CD4-positive, alpha-beta T cell treated with Interleukin-17A for 4 hours (primary cell): ENCODE measurements at places on chromosomes 7 and 10.

DNA sequence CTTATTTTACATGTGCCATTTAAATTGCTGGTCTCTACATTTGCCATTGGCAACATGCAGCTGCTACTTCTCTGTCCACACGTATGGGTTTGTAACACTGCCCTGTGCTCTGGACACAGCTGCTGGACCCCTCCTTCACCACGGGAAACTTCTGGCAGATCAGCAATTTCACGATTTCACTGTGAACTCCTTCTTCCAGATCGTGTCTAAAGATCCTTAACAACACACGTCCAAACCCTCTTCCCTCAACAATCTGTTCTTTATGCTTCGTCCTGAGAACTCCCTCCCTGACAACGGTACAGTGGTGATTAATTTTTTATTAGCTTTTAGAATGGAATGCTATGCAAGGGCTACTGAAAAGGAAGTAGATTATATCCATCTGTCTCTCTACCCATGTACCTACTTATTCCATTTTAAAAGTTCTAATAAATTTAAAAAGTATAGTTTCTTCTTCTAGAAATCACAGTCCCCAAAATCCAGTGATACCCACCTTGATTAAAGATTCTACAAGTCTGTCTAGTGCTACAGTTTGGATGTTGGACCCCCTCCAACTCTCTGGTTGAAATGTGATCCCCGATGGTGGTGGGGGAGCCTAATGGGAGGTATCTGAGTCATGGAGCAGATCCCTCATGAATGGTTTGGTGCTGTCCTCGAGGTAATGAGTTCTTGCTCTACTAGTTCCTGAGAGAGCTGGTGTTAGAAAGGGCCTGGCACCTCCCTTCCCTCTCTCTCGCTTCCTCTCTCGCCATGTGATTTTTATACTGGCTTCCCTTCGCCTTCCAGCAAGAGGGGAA lies 81.0 kb downstream of the KIAA1549 start:
- DNase-seq = no peak

- no peak for DNase-seq
These were observed 52.8 kb upstream of the PTER start for GRCh38 chr10:16384021-16384420.

DNA sequence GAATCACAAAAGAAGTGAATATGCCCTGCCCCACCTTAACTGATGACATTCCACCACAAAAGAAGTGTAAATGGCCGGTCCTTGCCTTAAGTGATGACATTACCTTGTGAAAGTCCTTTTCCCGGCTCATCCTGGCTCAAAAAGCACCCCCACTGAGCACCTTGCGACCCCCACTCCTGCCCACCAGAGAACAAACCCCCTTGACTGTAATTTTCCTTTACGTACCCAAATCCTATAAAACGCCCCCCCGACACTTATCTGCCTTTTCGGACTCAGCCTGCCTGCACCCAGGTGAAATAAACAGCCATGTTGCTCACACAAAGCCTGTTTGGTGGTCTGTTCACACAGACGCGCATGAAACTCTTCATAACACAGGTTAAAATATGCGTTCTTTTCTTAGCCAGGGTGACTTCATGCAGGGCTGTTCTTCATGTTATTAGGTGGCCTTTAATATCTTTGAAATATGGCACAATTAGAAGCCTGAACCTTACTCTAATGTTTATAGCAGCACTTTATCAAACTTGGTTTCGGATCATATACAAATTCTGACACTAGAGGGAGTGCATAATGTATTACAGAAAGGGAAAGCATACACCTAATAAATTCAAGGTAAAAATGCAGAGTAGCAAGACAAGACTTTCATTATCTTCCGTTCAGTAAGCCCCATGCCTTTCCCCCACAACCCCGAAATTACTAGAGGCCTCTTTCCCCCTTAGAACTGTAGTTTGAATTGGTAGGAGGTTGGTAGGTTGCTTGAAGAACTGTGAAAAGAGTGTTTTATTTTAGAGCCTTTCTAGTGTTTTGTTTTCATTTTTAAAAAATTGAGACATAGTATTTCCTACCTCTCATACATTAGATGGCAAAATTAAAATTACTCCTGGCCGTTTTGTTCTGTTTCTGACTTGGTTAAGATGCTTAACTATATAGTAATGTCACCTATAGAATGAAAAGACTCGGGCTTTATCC lies 117.9 kb downstream of the NPY start:
- DNase-seq = no peak

GRCh38 chr7:20785157-20786048 lies 1.3 kb downstream of the SP8 start:
- DNase-seq = no peak

DNA sequence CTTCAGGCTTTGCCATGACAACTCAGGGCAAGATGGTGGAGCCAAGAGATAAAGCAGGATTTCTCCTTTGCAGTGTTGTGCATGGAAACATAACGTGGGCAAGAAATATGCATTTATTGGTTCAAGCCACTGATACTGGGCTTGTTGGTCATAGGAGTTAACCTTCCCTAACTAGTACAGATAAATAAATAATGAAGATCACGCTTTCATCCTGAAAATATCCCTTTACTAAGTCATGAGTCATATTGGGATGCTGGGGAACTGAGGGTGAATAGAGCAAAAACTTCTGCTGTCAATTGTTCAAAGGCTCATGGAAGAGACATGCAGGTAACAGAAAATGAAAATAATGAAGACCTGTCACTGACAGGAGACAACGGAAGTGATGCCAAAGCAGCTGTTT lies 55.5 kb downstream of the TES start:
- no peak for DNase-seq

DNA sequence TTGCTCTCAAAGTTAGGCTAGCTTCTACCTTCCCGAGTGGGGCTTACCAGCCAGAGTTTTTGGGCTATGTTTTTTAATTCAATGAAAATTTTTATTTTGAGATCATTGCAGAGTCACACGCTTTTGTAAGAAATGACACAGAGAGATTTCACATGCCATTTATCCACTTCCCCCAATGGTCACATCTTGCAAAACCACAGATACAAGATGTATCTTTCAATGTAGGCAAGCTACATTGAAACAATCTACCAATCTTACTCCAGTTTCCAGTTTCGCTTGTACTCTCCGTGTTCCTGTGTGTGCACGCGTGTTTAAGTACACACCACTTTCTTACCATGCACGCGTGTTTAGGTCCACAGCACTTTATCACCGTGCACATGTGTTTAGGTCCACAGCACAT lies 89.4 kb upstream of the LEP start:
- DNase-seq = no peak

DNA sequence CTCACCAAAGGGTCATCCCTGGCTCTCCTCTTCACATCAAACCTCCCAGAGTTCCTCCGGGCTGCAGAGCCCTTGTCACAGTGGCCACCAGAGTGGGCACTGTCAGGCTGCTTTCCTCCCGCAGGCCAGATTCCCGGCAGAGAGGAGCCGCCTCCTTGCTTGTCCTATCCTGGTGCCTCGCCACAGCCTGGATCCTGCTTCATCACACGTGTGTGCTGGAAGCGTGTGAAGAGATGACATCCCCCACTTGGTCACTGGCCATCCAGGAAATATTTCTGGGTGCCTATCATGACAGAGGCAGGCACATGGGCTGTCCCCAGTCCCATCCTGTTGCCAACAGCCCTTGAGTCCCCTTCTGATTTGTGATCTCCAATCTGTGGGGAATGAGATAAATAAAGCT lies 15.0 kb downstream of the INSIG1 start:
- no peak for DNase-seq

- DNase-seq = no peak
These were observed 44.9 kb upstream of the MYL10 start for GRCh38 chr7:101673951-101674350.

DNA sequence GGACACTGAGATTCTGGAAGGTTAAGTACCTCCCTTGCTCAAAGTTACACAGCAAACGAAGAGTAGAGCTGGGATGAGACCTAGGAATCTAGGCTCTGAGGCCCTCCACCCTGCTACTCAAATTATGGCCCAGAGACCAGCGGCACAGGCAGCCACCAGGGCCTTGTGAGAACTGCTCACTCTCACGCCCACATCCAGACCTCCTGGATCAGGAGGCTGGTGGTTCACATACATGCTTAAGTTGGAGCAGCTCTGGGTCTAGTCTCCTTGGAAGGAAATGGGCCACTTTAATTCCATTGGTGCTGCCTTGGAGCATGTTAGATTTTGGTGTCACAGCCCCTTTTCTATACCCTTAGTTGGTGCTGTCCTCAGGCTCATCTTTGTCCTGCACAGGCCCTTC lies 41.9 kb downstream of the ADRA2A start:
- DNase-seq = no peak

DNA sequence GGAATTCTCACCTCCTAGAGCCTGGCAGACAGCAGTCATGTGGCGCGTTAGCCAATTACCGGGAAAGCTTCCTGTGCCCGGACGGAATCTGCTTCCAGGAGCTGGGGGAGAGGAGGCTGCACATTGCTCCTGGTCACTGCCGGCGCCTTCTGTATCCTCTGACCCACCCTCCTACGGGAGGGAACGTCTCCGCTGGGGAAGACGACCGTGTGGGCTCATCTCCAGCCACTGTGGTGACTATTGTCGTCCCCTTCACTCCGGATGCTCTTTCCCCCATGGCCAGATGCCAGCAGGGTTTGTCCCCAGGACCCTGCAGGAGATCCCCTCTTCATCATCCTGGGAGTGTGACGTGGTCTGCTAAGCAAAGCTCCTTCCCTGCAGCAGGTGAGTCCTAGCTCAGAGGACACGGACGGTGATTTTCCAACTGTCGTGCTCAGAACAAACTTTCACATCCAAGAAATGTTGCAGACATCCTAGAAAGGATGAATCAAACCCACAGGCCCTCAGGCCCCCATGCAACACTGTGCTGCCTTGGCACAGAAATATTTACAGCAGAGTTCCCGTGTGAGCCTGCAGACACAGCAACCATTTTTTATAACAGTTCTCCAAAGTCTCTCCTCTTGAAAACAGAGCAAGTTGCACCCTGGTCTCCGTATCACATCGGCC lies 29.6 kb upstream of the FAM20C start:
- DNase-seq = no peak

DNA sequence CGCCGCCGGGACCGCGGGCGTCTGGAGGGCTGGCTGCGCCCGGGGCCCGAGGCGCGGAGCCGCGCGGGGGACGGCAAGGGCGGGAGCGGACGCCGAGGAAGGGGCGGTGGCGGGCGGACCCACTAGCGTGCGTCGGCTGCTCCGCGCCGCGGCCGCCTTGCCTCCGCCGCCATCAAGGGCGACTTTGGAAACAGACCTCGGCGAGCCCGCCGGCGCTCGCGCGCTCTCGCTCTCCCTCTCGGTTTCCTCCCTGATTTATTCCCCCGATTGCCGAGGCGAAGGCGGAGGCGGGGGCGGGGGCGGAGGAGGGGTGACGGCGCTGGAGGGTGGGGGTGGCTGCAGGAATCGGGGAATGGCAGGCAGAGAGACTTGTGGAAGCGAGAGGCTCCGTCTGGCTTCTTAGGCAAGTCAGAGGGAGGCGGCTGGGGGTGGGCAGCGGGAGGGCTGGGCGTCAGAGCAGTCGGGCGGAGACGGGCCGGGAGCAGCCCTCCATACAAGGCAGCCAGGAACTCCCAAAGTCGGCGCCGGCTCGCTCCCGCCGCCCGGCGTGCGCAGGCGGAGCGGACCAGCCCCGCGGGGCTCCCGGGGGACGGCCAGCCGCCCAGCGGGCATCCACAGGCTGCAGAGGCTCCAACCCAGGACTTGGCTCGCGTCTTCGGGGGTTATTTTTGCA lies at the start of gene CACNA2D1:
Gene CACNA2D1 (minus strand): TSS at position 231 of the 673 bp plus-strand sequence.
- no peak for DNase-seq

- DNase-seq = no peak
These were observed 60.2 kb downstream of the CHST15 start for GRCh38 chr10:124032971-124033886.

DNA sequence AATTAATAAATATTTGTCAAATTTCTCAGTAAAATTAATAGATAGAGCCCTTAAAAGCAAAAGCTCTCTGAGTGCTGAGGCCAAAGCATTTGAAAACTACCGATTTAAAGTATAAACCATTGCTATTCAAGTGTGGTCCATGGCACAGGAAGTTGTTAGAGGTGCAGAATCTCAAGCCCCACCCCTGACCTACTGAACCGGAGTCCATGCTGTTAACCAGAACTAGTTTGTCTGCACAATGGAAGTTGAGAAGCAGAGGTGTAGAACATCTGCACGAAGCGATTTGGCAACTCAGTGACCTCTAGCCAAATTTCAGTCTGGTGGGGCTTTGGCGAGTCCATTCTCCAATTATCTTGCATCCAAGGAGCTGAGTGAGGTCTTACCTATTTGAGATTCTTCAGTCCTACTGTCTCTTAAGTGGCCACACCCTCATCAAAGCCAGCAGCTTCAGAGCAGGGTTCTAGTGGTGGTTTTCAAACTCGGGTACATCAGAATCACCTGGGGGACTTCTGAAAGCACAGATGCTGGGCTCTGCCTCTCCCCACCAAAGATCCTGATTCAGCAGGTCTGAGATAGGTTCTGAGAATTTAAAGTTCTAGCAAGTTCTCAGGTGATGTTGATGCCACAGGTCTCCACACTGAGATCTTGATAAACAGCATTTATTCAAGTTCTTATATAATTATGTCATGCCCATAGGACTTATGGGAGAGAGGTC lies 96.8 kb upstream of the SAMD8 start:
- peak; percentile 50 for DNase-seq

DNA sequence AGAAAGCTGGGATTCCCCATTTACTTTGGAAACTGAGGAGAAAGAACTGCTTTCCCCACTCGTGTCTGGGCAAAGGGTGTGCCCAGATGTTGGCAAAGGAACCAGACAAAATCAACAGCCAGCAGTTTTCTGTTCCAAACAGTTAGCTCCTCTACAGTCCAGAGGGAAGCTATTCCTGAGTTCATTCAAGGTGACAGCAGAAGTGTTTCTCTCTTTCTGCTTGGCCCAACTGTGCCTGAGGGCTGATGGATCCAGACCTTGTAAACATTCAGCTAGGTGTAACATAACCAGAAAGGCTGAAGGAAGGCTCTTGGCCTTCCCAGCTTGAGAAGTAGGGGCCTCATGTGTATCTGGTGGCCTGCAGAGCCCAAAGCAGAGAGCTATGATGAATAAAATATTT lies 7.0 kb upstream of the ALDH18A1 start:
- DNase-seq = no peak

DNA sequence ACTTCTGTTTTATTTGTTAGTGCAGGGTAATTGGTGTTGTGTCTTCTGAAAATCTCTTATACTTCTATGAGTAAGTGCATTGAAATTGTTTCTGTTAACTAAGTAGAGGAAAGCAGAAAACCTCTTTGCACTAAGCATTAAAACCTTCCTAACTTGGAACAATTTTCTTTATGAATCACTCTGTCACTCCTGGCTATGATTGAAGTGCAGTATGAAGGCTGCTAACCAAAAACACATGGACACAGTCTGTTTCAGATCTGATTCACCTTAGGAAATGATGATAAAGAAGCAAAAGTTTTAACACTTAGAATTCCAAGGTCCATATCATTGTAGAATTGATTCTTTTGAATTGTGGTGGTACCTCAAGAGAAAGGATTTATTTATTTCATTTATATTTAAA lies 41.9 kb downstream of the MET start:
- no peak for DNase-seq

DNA sequence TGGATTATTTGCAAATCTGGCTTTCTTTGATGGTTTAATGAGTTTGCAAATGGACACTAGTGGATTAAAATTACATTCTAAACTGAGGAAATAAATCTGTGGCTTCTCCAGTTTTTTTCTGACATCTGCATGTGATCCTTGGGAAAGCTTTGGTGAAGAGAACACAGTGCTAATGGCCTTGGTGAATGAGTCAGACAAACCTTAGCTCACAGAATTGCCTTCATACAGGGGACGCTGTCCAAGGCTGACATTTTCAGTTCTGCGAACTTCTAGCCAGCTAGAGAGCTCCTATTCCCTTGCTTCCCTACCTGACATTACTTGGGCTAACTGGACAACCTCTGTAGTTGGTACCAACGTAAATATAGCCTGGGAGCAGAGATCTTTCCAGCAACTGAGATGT lies 21.2 kb downstream of the BMPER start:
- no peak for DNase-seq
